ENCODE measurements at places on chromosomes 4 and X.

DNA sequence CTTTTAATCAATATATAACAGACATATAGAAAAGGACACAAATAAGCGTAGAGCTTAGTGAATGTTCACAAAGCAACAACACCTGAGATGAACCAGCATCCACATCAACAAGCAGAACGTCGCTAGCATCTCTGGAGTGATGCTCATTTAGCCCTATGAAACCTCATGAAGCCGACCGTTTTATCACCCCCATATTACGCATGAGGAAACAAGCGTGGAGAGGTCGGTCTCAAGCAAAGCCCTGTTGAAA is 524 bp upstream of the RPS3A start:
- DNase-seq = no peak

DNA sequence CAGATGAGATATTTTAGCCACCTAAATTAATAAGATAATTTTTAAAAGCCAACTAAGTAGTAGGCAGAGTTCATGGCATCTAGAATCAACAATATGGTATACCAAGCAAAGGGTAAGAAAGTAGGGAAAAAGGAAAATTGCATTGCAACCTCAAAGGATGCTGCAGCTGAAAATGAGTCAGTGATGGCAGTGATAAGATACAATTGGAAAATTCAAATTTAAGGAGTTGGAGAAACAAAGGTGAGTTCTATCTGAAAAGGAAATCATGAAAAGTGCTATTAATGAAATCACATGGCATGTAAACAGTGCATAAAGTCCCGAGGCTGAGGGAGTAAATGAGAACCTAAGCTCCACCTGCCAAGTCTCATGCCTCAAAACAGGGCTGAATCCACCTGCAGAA is 33.9 kb downstream of the SHROOM4 start:
- no peak for DNase-seq

- DNase-seq = no peak
Measured at GRCh38 chr4:110415478-110415877, 60.5 kb upstream of the ENPEP start.

- DNase-seq = no peak
Measured at GRCh38 chr4:147605499-147605898, 11.7 kb upstream of the TMEM184C start.

Data from activated gamma-delta T cell treated with anti-CD3 and anti-CD28 coated beads, Interleukin-2, amount 50 U/mL, for 16 hours (primary cell).